NCI-H2227 treated with DMSO at 0.1 percent for 48 hours (cell line): ENCODE measurements at places on chromosomes 16 and 17.

GRCh38 chr17:9230346-9230745 is 209.0 kb downstream of the NTN1 start:
- DNase-seq = no peak

DNA sequence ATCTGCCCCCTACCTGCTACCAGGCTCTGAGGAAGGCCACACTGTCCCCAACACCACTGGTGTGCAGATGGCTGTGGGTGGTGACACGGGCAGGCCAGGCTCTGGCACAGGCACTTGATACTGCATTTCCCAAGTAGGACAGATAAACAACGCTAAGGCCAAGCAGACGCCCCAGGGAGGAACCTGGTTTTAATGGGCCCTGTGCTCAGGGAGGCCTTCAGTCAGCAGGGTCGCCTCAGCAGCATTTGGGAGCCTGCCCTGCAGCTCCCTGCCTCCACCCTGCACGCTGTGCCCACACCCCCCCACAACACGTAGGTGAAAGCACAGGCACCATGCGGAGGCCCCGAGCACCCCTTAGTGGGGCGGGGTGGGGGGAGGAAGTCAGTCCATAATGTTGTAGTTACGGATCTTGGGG is 3.3 kb upstream of the FASN start:
- no peak for DNase-seq

- peak; percentile 88 for DNase-seq
Measured at GRCh38 chr17:46977348-46977747, 1.7 kb downstream of the RPRML start.

GRCh38 chr17:56610321-56610720 is 16.8 kb downstream of the NOG start:
- DNase-seq = no peak

DNA sequence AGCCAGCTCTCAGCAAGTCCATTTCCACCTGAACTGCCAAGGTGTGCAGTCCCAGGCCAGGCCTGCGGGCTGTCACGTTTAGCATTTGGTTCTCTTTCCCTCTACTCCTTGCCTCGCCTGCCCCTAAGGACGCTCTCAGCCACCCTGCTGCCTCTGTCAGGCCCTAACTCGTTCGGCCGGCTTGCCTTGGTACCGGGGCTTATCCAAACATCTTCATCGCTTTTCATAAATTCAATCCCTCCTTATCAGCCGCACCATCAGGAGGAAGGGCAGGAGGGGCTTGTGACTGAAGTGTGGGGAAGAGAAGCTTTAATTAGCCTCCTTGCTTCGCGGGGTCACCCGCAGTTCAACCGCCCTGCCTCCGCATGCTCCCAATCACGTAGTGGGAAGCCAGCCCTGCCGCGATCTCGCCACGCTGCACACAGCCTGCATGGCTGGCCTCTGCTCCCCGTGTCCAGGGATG is 231.1 kb downstream of the SOX9 start:
- peak; percentile 27 for DNase-seq

DNA sequence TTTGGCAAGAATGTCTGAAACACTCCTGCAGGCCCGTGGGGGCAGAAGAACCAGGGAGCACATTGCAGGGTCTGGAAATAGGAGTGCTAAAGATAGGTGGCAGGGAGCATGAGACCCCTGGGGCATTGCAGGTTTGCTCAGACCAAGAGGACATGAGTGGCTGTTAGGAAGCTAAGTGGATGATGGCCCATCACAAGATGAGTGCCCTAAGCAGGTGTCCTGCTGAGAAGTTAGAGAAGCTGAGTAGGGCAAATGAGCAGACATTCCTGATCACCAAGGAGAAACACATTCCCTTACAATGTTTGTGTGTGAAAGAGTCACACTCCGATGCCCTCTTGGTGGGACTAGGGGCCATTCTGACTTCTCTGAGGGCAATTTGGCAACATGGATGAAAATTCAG is 9.9 kb downstream of the MLYCD start:
- no peak for DNase-seq

- no peak for DNase-seq
Measured at GRCh38 chr17:80696456-80696855, 151.8 kb downstream of the RPTOR start.

GRCh38 chr16:63981639-63982038 is 1140.2 kb downstream of the CDH11 start:
- no peak for DNase-seq

- DNase-seq = peak; percentile 15
Measured at GRCh38 chr17:32876417-32877163, at the start of gene MYO1D. MYO1D (minus strand) TSS chr17:32877124; CDS start chr17:32876872, 252 bp downstream.

DNA sequence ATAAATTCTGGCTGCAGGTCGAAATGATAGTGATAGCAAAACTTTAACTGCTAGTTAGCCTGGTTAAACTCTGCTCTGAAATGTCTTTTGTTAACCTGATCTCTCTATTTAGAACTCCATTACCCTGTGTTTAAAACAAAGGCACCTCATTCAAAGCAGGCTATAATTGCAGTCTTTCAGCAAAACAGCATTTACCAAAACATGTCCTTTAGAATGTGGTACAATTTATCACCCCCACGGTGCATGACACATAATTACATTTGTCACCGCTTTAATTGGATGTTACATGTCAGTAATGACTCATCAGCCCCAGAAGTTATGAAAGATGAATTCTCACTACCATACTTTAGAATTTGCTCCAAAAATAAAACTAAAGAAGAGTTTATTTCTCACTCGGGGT is 295.4 kb downstream of the TOX3 start:
- DNase-seq = no peak

DNA sequence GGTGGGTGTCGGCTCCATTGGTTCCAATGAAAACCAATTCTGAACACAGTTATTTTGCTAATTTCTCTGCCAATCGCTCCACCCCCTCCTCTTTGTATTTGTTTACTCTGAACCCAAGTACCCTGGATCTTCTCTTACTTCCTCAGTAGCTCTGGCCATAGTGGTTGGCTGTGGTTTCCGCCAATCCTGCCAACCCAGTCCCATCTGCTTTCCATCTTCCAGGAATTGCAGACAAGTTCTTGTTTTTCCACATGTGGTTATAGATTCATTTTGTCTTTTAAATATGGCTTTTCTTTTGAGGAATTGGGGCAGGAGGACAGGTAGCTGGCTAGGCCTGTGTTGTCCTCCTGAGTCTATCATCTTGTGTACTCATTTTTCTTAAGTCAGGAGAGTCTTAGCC is 92.0 kb downstream of the CYLD start:
- no peak for DNase-seq

DNA sequence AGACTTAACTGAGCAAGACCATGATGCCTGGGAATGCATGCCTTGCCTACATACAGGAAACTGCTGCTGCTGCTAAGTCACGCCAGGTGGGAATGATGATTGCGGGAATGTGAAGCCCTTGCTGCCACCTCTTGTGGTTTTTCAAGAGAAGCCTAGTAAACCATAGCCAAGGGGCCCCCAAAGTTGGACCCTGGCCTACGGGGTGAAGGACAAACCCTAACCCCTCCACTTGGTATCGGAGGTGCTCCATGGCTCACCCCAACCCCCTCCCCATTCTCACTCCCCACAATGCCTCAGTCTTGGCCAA is 233.9 kb downstream of the ZNF423 start:
- DNase-seq = no peak

DNA sequence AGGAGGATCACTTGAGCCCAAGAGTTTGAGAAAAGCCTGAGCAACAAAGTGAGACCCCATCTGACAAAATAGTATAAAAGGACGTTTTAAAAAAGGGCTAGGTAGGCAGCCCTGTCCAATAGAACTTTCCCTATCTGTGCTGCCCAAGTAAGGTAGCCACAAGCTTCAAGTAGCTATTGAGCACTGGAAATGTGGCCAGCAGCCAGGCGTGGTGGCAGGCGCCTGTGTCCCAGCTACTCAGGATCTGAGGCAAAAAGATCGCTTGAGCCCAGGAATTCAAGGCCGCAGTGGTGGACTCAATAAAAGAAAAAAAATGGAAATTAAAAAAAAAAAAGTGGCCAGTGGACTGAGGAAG is 1.5 kb upstream of the NQO1 start:
- no peak for DNase-seq

DNA sequence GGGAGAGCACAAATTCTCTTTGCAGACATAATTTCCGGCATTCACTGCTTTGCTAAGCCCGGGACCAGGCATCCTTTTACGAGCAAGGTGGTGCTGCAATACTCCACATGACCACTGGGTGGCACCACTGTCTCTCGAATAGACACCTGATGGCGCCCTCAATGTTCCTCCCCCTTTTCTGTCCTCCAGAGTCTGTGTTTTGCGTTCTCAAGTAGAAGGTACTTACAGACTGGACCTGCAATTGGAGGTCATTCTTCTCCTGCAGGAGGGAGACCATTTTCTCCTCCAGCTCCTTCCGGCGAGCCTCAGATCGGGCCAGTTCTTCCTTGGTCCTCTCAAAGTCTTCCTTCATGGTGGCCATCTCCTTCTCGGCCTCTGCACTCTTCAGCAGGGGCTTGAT is 45.2 kb downstream of the MYH13 start:
- peak; percentile 5 for DNase-seq

- DNase-seq = no peak
Measured at GRCh38 chr17:30031214-30031869, 85.3 kb upstream of the NSRP1 start.

DNA sequence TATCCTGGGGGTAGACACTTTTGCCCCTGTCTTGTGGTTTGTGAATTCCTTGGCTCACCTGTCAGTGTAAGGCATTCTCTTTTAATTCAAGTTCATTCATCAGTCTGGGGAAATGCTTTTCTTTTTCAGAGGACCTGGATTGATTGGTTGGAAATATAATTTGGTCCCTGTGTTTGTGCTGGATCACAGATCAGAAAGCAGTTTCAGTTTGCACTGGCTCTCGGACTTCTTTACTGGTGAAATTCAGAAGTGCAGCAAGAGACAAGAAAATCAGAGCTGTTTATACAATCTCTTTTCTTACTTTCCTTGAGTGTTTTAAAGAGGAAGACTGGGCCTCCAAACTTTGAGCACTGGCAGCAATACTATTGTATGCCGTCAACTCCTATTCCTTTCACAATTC is 161.8 kb upstream of the KCNJ16 start:
- DNase-seq = no peak

- no peak for DNase-seq
Measured at GRCh38 chr17:29135464-29135863, 44.7 kb downstream of the MYO18A start.

GRCh38 chr16:83732536-83732935 is 75.2 kb upstream of the HSBP1 start:
- DNase-seq = no peak

GRCh38 chr17:36024106-36024869 is 6.5 kb upstream of the CCL23 start:
- DNase-seq = no peak

DNA sequence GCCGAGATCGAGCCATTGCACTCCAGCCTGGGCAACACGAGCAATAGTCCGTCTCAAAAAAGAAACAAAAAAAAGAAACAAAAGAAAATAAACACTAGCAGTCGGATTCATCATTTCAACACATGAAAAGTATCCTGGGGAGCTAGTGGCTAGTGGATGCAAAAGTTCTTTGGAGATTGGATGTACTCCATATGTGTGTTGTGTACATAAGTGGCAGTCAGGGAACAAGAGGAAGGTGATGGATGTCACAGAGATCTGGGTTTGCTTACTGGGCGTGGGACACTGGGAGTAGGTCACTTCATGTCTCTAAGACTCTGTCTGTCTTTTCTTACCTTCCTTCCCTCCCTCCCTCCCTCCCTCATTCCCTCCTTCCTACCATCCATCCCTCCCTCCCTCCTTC is 35.4 kb downstream of the MRC2 start:
- no peak for DNase-seq

DNA sequence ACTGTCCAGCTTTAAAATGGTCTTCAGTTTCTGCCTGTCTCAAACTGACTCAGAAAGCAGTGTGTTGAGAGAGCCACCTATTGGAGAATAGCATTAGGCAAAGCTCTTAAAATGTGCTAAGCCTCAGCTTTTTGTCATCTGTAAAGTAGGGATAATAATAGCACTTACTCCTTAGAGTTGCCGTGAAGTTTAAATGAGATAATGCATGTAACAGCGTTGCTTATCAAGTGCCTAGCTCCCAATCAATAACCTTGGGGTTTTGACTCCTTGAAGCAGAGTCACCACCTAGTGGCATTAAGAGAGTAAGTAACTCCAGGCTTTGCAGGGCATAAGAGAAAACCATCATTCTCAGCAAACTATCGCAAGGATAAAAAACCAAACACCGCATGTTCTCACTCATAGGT is 163.3 kb downstream of the HS3ST2 start:
- peak; percentile 28 for DNase-seq

GRCh38 chr17:79590523-79590860 is 20.4 kb downstream of the RBFOX3 start:
- DNase-seq = no peak

- no peak for DNase-seq
Measured at GRCh38 chr16:87469169-87469568, 23.7 kb downstream of the ZCCHC14 start.

- no peak for DNase-seq
Measured at GRCh38 chr17:81396722-81397313, 1.6 kb downstream of the BAHCC1 start.

GRCh38 chr17:27236717-27237315 is 57.1 kb upstream of the WSB1 start:
- peak; percentile 46 for DNase-seq

- no peak for DNase-seq
Measured at GRCh38 chr16:68324780-68325357, 14.1 kb downstream of the PRMT7 start.

DNA sequence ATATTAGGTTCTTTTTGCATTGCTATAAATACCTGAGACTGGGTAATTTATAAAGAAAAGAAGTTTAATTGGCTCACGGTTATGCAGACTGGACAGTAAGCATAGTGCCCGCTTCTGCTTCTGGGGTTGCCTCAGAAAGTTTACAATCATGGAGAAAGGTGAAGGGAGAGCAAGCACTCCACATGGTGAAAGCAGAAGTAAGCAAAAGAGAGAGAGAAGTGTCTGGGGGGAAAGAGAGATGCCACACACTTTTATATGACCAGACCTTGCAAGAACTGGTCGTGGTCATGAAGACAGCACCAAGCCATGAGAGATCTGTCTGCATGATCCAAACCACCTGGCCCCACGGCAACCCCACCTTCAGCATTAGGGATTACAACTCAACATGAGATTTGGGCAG is 45.4 kb downstream of the KCNJ16 start:
- no peak for DNase-seq

DNA sequence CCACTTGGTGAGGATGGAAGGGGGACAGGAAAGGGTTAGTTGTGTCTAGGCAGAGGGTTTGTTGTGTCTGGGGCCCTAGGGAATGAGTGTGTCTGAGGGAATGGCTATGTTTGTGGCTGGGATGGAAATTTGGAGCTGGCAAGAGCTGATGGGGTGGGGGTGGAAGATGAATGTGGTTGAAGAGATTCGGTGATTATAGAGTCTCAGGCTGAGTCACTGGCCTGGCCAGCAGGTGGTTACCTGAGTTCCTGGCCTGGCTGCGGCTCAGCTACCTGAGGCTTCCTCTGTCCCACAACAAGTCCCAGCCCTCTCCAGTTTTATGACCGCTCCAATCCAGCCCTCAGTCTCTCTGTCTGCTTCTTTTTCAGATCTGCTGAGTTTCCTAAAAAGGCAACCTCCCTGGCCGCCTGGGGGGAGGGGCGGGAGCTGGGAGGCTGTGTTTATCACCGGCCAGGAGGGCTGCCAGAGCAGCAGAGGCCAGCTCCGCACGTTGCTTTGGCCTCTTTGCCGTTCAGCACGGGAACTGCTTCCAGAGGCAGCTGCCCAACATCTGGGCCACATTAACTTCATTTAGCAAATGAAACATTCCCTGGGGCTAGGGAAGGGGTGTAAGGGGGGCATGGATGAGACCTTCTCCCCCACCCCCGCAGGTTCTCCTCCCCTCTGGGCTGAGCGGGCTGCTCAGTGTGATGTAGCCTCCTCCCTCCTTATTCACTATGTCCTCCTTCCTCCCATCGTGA is 21.8 kb downstream of the ITGB3 start:
- DNase-seq = peak; percentile 35
